ENCODE measurements at places on chromosomes 6 and 20.
A peak's percentile ranks its signal among the peaks of the same experiment; 100 is the strongest.

DNA sequence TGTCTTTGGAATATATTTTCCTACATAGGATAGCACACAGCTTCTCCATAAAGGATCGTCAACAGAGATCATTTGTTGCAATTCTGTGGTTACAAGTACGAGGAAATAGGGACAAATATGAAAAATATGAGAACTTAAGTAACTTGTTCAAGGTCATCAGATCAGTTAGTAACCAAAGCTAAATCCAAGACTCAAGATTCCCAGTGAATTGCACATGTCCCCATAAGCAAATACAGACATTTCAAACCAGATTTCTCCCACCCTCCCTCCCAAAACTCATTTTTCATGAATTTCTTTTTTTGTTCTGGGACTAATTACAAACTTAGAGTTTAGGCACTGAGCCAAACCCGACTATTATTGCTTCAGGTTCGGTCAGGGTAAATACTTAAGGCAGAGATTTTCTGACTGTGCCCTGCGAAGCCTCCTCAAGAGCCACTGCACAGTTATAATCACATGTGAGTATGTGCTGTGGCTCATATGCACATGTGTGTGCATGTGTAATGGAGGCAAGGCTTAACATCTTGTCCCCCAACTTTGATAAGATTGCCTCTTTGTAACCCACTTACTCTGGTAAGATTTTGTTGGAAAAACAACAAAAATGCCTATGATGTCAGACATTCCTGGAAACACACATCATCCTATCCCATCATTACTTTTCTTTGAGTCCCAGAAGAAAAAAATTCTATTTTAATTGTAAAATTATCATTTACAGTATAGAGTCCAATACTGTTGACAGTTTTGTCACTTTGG lies 216.2 kb downstream of the CD83 start:
- no peak for DNase-seq

DNA sequence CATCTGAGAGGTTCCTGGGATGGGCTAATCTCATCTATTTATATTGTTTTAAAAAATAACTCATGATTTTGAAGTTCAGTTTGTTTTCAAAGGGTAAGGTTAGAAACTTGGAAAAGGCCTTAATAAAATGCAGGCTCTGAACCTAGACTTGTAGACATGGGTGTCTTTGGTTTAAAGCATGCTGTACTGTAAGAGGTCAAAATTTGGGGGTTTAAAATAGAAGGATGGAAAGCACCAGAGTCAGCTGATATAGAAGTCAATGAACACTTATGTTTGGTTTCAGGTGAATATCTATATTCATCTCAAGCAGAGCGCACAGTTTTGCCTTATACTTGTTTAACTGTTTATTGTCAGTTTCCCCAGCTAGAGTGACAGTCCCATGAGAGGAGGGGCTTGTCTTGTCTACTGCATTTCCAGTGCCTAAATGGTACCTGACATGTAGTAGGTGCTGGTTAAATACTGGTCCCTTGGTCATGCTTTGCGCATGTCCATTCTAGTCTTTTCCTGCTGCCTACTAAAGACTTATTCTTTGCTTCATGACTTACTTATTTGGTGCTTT lies 112.3 kb upstream of the DTNBP1 start:
- no peak for DNase-seq

DNA sequence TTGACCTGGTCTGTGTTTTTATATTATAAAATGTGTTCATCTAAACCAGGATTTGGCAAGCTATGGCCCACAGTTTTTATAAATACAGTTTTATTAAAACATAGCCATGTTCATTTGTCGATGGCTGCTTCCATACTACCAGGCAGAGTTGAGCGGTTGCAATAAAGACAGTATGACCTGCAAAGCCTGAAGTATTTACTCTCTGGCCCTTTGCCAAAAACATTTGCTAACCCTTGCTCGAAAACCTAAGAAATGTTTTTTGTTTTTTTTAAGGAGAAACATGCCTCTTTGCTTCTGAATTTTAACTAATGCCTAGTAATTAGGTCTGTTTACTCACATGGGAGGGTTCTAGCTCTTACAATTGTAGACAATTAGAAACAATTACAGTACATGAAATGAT lies 67.4 kb upstream of the SMIM28 start:
- DNase-seq: no peak

DNA sequence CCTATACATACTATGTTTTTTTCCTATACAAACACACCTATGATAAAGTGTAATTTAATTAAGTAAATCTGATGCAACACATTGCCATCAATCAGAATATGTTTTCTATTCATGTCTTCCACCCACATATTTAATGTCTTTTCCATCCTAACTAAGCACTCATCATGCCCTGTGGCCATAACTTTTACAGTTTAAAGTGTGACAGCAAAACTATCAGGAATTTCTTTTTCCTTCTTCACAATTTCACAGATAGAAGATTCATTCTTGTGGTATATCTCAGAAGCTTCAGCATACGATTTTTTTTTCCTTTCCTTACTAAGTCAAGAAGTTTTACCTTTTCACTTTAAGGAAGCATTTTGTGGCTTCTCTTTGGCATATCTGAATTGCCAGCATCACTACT lies 7.0 kb upstream of the BEND6 start:
- DNase-seq: no peak

- peak; percentile 20 for DNase-seq
Measured at GRCh38 chr6:124907596-124907995, 54.6 kb upstream of the RNF217 start.

- no peak for DNase-seq
Measured at GRCh38 chr6:143949962-143950361, 58.1 kb downstream of the PLAGL1 start.

DNA sequence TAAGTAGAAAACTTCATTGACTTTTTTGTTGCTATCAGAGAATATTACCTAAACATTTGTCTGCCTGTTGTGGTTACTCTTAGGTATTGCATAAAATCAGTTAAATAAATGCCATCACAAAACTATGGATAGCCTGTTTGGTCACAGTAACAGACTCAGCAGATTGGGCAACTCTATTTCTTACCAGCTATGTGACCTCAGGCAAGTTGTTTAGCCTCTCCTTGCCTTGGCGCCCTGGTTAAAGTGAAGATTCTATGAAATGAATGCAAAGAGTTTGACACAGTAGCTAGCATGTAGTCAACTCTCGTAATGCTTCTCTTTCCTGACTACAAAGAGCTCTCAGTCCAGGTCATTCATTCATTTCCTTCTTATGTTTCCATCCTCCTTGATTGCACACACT lies 82.5 kb upstream of the ID4 start:
- DNase-seq: no peak

DNA sequence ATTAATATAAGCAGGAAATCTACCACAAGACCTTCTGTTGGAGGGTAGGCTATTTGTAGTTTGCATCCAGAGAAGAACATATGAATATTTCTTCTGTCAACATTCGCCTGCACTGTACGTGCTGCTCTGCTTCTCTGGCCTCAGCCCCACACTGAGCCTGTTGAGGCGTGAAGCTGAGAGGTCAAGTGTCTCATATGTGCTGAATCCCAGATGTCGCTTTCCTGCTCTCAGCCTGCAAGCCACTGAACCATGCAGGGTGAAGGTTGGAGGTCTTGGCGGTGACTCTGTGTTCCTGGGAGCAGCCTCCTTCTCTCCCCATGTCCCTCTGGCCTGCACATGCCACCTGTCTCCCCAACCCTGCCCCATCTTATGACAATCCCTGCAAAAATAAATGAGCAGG lies 83.6 kb downstream of the TMEM170B start:
- no peak for DNase-seq

DNA sequence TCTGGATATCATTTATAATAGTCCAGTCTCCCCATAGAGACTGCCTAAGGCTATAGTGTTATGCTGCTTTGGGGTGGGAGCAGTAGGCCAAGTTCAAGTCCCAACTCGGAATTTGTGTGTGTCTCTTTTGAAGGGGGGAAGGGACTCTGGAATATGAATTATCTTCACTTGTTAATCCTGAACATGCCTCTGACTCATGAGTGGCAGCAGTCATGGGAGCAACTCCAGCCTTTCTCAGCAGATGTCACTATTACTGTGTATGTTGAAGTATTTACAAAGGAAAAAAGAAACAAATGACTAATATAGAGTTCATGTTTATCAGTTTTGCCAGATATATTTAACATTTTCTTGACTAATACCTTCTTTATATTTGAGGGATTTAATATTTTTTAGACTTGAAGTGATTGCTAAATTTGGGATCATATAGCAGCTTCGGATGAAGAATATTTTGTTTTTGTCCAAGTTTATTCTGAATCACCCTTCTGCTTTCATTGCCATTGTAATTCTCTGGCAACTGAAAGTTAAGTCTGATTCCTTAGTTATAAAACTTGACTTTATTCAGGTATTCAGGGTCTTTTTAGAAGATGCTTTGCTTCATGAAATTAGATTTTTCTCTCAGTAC lies 23.4 kb downstream of the FAM217A start:
- DNase-seq: peak; percentile 89

DNA sequence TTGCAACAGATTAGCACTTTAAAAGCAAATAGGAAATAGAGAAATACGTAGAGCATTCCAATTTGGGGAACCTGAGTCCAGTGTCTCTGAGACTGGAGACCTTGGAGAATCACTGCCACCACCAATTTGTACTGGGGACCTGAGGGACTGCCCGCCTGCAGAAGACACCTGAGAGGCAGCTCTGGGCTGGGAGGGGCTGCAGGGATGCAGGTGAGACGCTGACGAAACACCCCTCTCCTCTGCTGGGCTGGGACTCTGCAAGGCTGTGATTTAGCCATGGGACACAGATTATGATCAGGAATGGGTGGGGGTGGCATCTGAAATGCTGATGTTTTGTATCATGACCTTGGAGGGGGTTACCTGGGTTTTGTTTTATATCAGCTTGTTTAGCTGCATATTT lies 7.0 kb upstream of the APMAP start:
- no peak for DNase-seq
